ENCODE measurements at places on chromosomes 2 and 18.
A peak's percentile ranks its signal among the peaks of the same experiment; 100 is the strongest.

GRCh38 chr2:226792155-226792881 lies 7.3 kb downstream of the IRS1 start:
- DNase-seq: no peak

DNA sequence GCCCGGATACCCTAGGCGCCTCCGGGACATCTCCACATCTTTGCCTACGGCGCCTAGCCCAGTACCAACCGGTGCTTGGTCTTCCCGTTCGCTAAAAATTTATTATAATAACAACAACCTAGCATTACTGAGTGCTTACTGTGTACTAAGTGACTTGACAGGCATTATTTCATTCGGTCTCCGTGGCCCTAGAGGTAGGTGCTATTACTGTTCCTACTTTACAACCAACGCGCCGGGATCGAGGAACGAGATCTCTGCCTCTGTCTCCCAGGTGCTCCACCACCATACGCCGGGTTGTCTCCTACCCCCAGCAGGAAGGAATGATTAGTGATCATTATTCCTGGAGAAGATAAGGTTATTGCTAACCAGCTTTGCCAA lies 657 bp upstream of the BIN1 start:
- no peak for DNase-seq

GRCh38 chr18:2451556-2451955 lies 119.7 kb downstream of the METTL4 start:
- no peak for DNase-seq

- DNase-seq: no peak
Observed at GRCh38 chr2:66283787-66284186, 151.1 kb upstream of the MEIS1 start.

DNA sequence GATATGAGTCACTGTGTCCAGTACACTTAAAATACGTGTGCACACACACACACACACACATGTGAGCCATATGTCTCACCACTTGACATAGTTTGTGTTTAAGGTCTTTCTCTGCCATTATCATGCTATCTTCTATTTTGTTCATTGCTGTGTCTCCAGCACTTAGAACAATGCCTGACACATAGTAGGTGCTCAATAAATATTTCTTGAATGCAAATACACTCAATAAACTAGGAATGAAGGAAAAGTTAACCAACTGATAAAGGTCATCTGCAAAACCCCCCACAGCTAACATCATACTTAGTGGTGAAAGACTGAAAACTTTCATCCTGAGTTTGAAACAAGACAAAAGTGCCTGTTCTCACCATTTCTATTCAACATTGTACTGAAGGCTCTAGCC lies 4.4 kb downstream of the MOCOS start:
- no peak for DNase-seq

DNA sequence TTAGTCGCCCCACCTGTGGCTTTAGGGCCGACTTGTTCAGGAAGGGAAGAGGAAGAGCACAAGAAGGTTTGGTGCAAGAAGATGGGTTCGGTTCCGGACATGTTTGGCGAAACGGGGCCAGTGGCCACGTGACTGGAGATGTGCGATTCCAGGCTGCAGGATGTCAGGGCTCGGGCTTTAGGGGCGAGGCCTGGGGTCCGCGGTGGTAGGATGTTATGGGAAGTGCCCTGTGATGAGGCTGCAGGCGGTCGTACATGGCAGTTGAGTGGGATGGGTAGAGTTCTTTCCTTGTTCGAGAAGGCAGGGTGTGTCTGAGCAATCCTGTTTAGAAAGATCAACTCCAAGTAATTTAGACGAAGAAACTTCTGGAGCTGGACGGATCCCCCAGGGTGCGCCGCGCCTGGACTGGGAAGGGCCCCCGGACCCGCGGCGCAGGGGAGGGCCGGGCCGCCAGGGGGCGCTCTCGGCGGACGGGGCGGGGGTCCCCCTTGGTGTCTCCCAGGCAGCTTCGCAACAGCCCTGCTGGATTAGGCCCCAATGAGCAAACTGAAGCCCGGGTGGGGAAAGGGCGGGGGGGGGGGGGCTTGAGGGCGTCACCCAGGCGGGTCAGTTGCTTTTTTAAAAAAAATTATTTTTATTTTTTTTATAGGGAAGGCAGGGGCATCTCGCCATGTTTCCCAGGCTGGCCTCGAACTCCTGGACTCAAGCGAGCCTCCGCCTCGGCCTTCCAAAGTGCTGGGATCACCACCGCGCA lies 17.2 kb upstream of the SDC1 start:
- peak; percentile 6 for DNase-seq

All from stimulated activated CD4-positive, alpha-beta T cell treated with anti-CD3 and anti-CD28 coated beads, Interleukin-1b, Interleukin-23, amount 100 ng/mL, for 24 hours (primary cell).